ENCODE measurements at places on chromosomes 13 and 19. TPM values are rescaled to one million over a fixed set of nuclear protein-coding genes. Genes with fewer than 3 reads are reported as not detected.

The TICAM1 gene
- 2.6 TPM for total RNA-seq

The RFXAP gene
- total RNA-seq, result 4.5 TPM

The ZNF536 gene
- not detected for total RNA-seq

The DLEU7 gene
- not detected for total RNA-seq

The TLE6 gene
- total RNA-seq, result 21.3 TPM

The CBARP gene
- 1.9 TPM for total RNA-seq

The ZNF611 gene
- 29.9 TPM for total RNA-seq

The ENOX1 gene
- total RNA-seq, result not detected

The SMIM17 gene
- 1.0 TPM for total RNA-seq

The RDH8 gene
- not detected for total RNA-seq

The KIR2DL1 gene
- total RNA-seq, result not detected

The IGFL3 gene
- total RNA-seq, result not detected

The WTIP gene
- 48.4 TPM for total RNA-seq

The CRLF1 gene
- total RNA-seq, result 51.0 TPM

The ZNF615 gene
- total RNA-seq, result 5.2 TPM

The ZNF763 gene
- total RNA-seq, result 7.0 TPM

The MEDAG gene
- not detected for total RNA-seq

The NXNL1 gene
- not detected for total RNA-seq

The TUBA3C gene
- not detected for total RNA-seq

Measured in Caki2 (cell line).